ENCODE measurements at places on chromosomes 3 and 15.

- DNase-seq: no peak
Observed at GRCh38 chr3:23044463-23044862, 158.7 kb upstream of the UBE2E2 start.

- no peak for DNase-seq
Observed at GRCh38 chr3:134327594-134327975, 46.7 kb downstream of the AMOTL2 start.

GRCh38 chr3:188152660-188153436, 1.1 kb upstream of the LPP start:
- DNase-seq: no peak

DNA sequence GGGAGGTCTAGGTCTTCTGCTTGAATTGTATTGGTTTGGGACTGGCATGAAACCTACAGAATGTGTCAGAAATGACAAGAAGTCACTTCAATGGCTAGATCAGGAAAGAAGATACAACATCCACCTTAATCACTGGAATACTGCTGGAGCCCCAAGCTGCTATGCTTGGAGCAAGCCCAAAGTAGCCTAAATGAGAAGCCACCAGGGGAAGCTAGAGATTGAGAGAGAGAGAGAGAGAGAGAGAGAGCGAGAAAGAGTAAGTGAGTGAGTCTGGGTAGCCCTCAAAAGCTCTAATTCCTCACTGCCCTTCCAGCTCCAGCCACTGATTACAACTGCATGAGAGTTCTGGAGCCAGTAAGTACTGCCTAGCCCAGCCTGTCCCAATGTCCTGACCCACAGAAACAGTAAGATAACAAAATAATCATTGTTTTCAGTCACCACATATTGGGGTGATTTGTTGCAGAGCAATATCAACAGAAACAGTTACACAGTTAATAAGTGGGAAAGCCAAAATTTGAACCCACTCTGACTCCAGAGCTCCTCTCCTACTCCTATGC, 529.2 kb upstream of the GOLIM4 start:
- no peak for DNase-seq

- DNase-seq: no peak
Observed at GRCh38 chr3:45952456-45952855, 9.2 kb downstream of the CXCR6 start.

GRCh38 chr15:22224241-22224671, 143.9 kb downstream of the OR4M2 start:
- no peak for DNase-seq

DNA sequence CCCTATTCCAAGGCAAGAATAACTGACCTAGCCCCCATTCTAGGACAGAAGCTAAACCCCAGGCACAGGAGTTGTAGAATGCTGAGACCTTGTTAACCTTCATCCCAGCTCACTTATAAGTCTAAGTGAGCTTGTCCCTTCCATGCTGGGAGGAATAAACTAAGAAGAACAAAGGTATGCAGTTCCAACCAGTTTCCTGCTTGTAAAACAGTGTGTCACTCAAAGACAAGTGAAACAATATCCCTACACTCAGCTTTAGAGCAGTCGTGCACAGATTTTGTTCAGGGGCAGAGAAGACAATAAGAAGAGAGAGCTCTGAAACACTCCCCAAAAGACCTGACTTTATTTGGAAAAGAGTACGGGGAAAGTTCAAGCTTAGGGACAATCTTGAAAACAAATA, 292.1 kb downstream of the CGGBP1 start:
- no peak for DNase-seq

GRCh38 chr3:16303037-16303575, 38.1 kb downstream of the OXNAD1 start:
- no peak for DNase-seq

DNA sequence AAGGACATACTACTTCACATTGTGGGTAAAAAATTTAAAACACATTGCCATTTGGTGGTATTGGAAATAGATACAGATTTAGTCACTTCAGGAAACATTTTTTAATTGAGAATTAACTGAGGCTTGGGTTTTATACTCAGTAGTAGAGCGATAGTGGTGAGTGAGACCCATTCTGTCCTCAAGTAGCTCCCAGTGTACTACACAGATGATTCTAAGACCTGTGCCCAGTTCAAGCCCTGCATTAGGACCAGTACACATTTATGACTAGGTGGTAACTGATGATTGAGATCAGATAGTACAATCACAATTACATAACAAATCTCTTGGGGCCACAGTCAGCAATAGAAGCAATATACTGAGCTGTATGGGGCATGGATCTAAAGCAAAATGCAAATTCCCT, 67.4 kb downstream of the GADL1 start:
- no peak for DNase-seq

GRCh38 chr3:144187531-144188210, 216.0 kb downstream of the DIPK2A start:
- no peak for DNase-seq

GRCh38 chr15:29528276-29528675, 258.7 kb upstream of the NSMCE3 start:
- DNase-seq: no peak

- DNase-seq: no peak
Observed at GRCh38 chr15:29226436-29227208, 43.0 kb downstream of the NSMCE3 start.

DNA sequence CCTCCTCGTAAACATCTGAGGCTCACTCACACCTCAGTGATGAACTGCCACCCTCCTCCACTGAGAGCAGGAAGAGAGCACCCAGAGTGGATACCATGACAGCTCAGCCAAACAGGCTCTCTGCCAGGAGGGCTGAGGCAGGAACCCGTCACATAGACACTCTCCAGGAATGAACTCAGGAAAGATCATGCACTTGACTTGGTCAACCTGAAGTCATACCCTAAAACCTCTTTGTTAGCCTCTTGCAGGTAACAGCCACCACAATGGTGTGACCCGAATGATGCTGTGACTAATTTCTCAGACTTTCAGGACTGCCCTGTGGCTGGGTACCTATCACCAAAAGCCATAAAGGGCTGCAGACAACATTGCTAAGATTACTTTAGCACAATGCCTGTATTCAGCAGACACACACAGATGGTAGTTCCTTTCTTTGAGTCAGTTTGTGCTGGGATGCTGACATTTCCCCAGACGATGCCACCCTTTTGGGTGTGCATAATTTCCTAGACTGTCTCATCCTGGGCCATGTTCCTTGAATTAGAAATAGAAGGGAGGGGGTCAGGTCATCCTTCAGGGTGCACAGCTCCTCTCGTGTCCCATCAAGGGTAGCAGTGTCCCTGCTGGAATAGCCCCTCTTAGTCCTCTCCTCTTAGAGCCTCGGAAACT, 30.3 kb downstream of the CX3CR1 start:
- no peak for DNase-seq

- no peak for DNase-seq
Observed at GRCh38 chr15:40072216-40072990, 33.4 kb upstream of the SRP14 start.

- no peak for DNase-seq
Observed at GRCh38 chr3:98902351-98902740, 851 bp upstream of the DCBLD2 start.

- no peak for DNase-seq
Observed at GRCh38 chr3:181956122-181956521, 244.4 kb downstream of the SOX2 start.

DNA sequence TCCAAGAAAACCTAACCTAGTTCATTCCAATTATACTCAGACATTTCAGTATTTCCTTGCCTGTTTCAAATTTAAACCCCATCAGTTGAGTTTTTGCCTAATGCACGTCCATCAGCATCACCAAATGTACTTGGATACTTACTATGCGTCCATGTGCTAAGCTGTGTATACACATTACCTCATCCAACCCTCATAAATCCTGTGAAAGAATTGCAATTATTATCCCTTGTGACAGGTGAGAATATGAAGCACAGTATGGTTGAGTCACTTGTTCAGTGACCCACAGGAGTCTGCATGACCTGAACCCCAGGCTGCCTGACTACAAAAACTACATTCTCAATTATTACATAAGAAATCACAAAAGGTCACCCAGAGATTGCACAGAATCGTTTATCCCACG, 2.5 kb downstream of the OR5K2 start:
- no peak for DNase-seq

DNA sequence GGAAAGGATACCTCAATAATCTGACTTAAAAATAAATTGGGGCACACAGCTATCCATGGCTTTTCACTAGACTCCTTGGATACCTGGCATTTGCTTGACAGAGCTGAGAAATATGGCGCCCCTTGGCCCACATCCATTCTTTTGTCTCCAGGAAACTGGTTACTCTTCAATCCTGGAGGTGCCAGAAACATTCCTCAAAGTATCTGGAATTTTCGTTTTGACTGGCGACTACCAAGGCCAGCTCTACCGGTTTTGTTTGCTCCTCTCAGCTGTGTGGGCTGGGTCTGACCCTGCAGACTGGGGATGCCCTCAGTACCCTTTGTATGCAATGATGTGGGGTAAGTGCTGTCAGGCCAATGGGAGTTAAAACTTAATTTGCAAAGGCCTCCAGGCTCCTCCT, 27.0 kb downstream of the KATNBL1 start:
- peak; percentile 1 for DNase-seq

- DNase-seq: no peak
Observed at GRCh38 chr15:67828969-67829646, 3.8 kb downstream of the SKOR1 start.

GRCh38 chr15:33344530-33344929, 33.8 kb downstream of the RYR3 start:
- DNase-seq: no peak

DNA sequence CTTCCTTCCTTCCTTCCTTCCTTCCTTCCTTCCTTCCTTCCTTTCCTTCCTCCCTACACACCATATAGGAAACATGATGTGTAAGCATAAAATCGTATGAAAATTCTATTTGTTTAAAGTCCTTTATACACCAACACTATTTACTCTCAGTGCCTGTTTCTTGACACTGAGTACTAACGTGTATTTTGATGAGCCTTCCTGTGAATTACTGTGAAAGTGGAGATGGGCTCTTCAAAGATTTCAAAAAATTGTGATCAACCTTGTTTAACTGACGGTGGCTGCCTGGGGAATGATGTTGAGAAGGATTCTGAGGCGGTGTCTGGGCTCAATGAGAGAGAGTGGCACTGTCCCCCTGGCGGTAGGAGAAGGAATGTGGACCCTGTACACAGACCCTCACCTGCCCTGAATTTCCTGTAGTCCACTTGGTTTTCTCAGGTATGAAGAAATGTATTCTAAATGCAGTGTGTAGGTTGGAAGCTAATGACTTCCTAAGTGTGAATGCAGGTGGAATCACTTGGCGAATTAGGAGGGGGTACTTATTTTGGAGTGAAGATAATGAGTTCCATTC, 237.9 kb downstream of the GAP43 start:
- no peak for DNase-seq

GRCh38 chr3:14537590-14538450, 2.3 kb downstream of the GRIP2 start:
- DNase-seq: no peak

DNA sequence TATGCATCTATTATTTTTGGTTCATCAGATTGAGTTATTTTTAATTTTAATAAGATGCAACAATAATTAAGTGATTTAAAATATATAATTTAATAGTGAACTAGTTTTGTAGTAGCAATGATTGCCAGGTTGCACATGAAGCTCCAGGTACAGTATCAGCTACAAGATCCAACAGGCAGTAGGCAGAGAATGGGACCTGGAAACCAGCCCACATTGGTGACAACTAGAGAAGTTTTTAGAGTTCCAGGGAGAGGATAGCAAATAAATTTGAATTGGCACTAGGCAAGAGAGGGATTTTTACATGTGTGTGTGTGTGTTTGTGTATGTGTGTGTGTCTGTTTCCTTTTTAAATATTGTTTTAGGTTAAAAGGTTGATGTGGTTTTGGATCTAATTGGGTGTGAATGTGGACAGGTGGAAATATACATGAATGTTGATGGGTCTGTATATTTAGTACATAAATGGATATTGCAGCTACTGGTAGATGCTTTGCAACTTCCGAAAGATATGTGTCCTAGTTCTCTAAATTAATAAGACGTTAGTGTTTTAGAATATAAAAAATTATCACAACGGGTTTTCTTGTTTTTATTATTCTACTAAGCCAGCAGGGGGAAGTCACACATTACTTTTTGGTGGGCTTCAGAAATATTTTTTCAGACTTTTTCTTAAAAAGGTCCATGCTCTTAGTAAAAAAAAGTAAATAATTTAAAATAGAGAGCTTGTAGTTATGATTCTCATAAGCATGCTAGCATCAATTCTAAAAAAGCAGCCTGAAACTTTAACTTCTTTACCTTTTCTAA, 110.1 kb upstream of the GBE1 start:
- DNase-seq: no peak

DNA sequence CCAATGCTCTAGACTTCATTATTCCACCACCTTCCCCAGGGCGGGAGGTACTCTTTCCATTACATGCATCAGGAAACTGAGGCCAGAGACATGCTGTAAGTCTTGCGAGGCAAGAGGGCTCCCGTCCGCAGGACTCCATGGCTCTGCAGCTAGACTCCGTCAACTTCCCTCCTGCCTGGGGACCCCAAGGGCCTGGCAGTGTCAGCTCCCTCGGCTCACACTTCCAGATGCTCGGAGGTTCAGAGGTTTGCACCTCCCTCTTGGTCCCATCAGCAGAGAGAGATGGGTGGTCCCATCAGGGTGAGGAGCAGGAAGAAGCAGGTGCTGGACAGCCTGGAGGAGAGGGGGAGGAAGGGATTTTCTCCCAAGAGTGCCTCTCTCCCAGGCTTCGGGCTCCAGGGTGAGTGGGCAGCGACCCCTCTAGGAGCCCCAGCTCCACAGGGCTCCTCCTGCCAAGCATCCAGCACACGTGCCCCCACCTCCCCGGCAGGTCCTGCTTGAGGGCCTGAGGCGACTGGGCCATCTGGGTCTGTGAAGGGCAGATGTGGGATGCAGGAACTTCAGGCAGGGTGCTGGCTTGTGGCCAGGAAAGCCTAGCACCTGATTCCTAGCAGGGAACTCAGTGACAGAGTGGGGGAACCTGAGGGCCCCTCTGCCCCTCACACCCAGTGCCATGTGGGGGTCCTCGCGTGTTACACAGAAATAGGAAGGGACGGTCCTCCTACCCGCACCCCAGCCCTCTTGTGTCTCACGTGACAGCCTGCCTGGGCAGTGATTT, 9.3 kb downstream of the PAK6 start:
- no peak for DNase-seq

DNA sequence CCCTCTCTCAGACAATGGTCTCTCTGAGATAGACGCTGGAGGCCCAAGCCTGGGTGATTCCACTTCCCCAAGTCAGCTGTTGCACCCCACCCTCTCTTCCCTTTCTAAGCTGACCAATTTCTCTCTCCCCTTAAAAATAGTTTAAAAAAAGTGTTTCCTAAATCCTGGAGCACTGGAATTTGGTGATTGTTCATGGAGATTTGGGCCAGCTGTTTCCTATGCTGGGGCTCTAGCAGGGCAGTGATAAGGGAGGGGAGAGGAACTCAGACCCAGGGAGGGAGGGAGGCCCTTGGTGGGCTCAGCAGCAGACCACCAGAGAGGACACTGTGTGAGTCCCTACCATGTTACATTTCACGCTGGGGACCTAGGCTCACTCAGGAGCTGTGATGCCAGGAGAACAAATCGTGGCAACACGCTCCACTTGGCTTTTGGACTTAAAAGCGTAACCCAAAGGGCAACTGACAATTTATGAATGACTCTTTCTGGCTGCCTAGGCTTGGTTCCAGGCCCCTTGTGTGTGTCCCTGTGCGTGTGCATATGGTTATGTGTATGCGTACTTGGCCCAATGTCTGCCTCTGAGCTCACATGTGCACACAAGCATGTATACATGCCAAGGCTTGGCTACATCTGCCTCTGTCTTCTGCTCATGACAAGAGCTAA, 59.8 kb upstream of the INSYN1 start:
- DNase-seq: no peak

- no peak for DNase-seq
Observed at GRCh38 chr3:179750720-179751328, 98.0 kb downstream of the USP13 start.
